ENCODE measurements at places on chromosomes 3 and 15.

- no peak for DNase-seq
Observed at GRCh38 chr3:81764002-81764401, 2.6 kb upstream of the GBE1 start.

- no peak for DNase-seq
Observed at GRCh38 chr3:8466526-8466925, 35.1 kb upstream of the LMCD1 start.

DNA sequence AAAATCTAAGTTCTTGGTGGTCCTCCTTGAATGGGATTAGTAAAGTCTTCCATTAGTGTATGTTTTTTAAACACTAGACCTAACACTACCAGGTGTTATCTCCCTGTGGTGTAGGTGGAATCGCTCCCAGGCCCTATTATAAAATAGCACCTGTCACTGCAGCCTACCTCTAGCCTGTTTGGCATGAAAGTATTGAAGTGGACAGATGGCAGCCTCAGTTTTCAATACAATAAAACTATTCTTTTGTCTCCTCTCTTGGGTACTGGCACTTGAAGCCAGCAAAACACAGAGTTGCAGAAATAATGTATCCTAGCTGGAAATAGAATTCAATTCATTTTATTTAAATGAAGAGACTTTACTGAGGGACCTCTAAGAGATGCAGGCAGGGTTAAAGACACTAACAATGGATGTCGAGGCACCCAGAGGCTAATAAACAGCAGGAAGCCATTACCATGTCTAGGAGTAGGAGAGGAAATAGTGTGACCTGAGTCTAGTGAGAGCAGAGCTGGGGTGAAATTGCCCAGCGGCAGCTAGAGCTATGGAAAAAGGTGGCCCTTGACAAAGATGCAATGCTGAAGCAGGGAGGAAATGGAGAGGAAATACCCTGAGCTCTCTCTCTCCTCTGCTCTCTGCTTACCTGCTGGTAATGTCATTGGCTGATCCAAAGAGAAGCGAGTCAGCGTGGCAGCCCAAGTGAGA lies 49.1 kb upstream of the TMEM158 start:
- DNase-seq = no peak

DNA sequence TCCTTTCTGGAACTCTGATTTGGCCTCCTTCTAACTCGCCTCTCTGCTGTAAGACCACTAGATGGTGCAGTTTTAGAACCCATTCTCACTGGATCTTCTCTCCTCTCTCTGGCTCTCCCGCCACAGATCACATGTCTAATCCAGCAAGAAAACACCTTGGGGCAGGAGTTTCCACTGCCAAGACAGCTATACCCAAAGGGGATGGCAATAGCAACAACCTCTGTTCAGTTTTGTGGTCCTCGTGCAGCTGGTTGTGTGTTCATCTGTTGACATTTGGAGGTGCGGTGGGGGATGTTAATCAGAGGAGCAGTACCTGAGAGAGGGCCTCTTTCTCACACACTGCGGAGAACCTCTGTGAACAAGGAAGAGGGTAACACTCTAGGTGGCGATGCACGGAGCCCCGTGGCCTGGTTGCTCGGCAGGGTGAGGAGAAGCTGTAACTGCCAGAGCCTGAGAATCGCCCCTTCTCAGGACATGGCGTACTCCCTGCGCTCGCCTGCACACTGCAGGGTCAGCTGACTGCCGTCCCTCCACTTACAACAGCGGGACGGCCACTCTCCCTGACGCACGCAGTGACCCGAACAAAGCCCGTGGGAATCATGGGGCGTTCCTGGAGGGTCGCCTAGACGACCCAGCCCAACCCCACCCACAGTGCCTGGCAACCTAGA lies at the start of gene TEX55:
Gene TEX55, plus strand, starts transcription at position 666 of the 668 bp plus-strand sequence. CDS start 25 bp downstream, outside the sequence.
- peak; percentile 7 for DNase-seq

GRCh38 chr15:80944818-80945217 lies 44.8 kb downstream of the MESD start:
- no peak for DNase-seq

DNA sequence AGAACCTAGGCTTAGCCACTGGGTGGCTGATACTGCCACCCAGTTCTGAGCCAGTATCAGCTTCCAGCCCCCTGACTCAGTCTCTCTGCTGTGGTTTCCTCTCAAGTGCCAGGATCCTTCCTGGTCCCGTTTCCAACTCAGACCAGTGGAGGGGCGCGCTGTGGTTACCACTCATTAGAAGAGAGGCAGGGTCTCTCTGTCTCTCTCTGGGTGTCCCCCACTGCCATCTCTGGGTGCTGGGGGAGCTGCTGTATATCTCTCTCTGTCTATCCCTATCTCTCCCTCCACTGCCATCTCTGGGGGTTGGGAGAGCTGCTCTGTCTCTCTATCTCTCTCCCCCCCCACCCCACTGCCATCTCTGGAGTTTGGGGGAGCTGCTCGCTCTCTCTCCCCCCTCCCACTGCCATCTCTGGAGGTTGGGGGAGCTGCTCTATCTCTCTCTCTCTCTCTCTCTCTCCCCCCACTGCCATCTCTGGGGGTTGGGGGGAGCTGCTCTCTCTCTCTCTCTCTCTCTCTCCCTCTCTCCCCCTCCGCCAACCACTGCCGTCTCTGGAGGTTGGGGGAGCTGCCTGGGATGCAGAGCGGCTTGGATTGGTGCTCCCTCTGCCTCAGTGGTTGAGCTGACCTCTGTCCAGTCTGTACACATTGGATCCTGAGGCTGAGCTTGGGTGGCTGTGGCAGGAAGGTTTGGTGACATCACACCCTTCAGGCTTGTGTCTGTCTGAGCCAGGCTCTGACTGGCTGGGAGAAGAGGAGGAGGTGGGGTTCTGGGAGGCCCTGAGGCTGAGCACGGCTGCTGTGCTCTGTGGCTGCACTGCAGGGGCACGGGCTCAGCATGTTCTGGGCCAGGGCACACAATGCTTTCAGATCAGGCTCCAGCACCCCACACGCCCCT lies 98.9 kb downstream of the APBA2 start:
- DNase-seq = peak; percentile 10

GRCh38 chr3:47847260-47847659 lies 44.3 kb downstream of the DHX30 start:
- DNase-seq = no peak

- DNase-seq = no peak
Observed at GRCh38 chr3:147895509-147895908, 486.3 kb downstream of the ZIC1 start.

DNA sequence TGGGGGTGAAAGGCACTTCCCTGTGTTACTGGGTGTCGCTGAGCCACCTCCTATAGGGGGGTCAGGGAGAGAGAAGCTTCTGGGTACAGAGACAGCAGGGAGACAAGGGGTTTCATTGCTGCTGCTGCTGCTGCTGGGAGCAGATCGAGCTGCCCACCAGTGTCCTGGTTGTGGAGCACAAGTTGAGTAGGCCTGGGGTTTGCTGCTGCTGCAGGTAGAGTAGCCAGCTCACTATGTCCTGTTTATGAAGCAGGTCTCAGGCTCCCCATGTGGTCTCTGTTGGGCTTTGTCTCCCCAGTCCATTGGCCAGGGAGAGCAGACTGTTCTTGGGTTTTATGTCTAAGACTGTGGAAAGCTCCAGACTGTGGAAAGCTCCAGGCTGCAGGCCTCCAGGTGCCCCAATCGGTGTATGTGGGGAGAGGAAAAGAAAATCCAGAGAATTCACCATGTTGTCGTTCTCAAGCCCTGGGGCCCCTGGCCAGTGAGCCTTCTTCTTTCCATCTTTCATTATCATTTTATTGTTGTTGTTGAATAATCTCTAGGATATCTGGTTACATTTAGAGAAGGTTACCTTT lies 157.8 kb downstream of the ADAMTS17 start:
- DNase-seq = no peak

DNA sequence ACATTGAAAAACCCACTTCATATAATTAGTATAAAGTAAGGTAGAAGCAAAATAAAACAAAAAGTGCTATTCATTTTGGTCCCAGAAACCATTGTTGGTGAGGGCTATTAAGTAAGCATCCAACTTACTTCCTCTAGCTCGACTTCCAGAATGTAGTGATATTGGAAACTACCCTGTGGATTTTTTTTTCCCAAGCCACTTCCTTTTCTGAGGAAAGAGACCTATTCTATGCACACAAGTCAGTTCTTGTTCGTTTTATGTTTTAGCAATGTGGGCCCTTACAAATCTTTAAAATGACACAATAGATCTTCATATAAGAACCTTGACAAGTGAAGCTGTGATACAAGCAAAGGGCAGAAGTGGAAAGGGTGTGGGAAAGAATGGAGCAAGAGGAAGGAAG lies 402.0 kb upstream of the TBL1XR1 start:
- no peak for DNase-seq

GRCh38 chr15:92984161-92984560 lies 84.0 kb downstream of the CHD2 start:
- no peak for DNase-seq

- DNase-seq = no peak
Observed at GRCh38 chr3:135965129-135965505, 411 bp upstream of the PPP2R3A start.

GRCh38 chr15:93087825-93088199 lies 1.2 kb downstream of the RGMA start:
- DNase-seq = peak; percentile 66

DNA sequence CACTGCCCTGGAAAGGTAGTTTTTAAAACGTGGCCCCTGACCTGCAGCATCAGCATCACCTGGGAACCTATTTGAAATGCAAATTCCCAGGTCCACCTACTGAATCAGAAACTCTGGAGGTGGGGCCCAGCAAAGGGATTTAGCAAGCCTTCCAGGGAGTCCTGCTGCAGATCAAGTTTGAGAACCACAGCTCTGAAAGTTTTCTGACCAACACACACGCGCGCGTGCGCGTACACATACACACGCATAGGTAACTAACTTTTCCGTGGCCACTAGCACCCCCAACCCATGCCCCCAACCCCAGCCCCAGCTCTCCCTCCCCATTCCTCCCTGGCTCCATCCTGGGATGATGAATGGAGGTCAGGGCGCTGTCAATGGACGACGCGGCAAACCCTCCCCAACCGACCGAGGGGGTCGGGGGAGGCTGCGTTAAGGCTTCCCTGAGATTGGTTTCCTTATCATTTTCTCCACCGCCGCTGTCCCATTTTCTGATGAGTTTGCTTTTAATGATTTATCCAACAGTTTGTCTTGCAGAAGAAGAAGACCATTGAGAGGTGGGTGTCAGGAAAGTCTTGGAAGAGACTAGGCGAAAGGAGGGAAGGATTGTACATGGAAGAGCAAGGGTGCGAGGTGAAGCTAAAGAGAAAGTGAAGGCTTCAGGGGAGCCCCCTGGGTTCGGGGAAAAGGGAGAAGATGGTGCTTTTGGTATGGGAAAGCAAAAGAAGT lies 590 bp upstream of the BOC start:
- DNase-seq = no peak

DNA sequence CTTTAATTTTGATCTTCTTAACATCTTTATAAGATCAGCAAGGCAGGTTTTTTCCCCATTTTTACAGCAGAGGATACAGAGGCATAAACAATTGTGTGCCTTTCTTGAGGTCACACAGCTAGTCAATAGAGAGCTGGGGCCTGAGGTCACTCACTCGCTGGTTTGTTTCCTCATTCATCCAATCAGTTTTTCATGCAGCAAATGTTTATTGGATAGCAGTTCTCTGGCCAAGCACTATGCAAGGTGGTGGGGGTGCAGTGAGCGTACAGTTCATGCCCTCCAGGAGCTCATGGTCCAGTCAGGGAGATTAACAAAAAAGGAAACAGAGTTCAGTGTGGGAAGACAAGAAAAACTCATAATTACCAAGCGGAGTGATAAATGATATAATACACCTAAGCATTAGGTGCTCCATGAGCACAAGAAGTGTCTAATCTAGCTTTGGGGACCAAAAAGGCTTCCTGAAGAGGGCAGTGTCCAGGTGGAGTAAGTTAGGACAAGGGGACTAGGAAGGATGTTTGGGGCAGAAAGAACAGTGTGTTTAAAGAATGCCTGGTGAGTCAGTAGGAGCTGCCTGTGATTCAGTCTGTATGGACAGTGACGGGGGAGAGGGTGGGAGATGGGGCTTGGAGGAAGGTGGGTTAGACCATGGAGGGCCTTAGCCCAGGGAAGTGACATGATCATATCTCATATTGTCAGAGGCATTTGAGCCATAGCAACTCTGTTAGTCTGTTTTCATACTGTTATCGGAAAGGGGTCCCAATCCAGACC lies 29.3 kb downstream of the MAP2K5 start:
- DNase-seq = no peak
